SK-N-MC (cell line): ENCODE measurements at places on chromosomes 12 and 14.

DNA sequence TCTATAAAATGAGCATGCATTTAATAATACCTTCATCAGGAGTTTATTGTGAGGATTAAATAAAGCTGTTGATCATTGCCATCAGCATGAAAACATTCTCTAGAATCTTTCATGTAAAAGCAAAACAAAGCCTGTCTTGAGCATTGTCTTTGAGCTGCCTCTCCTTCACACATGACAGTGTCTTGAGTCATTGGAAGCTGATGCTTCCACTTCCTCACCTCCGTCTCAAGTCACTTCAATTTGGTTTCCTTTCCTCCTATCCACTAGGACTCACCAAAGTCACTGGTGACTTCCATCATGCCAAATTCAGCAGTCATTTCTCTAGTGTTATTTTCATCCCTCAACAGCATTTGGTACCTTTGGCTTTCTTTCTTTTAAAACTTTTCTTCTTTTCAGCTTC, 31.6 kb upstream of the MYBPC1 start:
- DNase-seq = no peak

DNA sequence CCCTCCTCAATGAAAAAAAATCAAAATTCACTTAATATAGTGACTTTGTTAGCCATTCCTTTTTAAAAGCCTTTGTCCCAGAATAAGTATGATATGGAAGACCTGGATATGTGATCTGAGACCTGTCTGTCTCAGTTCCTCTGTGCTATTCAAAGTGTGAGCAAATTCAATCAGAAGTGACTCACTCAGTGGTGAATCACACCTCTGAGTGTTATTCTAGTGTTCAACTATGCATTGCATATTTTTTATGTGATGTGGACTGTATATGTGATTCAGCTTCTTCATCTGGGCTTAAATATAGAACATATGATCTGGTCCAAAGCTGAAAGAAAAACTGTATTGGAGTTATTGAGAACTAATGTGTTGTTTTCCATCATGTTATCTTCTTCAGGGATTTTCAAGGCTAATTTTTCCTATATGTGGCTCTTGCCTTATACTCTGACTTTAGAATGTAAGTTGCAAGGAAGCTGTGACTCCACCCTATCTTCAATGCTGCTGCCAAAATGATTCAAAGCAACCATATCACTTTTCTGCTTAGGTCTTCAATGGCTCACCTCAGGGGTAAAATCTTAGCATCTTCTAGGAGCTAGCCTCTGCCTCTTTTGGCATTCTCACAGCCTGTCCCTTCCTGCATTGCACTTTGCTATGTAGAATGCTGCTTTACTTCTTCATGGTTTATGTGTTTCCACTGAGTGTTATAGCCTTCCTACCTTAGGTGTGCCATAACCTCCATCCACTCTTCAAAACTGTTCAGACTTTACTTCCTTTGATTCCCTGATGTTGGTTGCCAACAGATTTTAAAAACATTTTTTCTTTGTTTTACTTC, 169.8 kb downstream of the OTOGL start:
- no peak for DNase-seq

DNA sequence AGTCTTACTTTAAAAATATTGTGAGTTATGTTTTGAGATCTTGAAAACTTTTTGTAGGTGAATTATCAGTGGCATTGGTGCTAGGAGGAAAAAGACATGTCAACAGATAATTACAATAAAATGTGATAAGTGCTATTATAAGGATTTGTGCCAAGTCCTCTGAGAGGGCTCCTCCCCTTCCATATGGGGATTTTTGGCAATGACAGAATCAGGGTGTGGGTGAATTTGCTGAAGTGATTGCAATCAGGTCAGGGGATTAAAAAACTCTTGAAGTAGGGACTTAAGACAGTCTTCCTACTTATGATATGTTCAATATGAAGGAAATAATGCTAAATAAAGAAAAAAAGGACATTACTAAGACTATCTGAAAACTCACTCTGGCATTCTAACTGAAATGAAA, 122.5 kb downstream of the SLC15A5 start:
- DNase-seq = no peak

GRCh38 chr12:9363145-9363544, 154.9 kb upstream of the PZP start:
- DNase-seq = no peak

DNA sequence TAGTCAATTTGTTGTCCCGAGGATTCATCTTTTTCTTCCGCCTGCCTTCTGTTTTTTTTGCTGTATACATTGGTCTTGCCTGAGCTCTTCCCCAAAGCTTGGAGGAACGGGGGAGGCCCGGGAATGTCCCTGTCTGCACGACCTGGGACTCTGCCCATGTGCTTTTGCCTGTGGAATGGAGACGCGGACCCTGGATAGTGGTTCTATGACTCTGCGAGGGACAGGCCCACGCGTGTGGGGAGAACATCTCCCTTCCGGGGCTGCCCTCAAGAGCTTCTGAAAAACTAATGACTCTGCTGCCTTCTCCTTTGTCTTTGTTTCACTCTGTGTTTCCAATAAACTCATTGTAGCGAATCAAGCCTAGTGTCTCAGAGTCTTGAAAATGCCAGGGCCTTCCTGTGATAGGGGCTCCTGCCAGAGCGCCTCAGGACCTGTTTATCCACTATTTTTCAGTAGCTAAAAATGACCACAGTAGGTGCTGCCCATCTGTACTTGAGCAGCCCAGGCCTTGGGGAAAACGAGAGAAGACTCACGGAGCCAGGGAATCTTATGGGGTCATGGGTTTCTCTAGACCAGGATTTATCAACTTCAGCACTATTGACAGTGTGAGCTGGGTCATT, 12.3 kb downstream of the KRT83 start:
- DNase-seq = no peak

GRCh38 chr14:75361751-75362433, 65.9 kb upstream of the JDP2 start:
- no peak for DNase-seq

- no peak for DNase-seq
These were observed 493.5 kb upstream of the RGS6 start for GRCh38 chr14:71438684-71439083.

DNA sequence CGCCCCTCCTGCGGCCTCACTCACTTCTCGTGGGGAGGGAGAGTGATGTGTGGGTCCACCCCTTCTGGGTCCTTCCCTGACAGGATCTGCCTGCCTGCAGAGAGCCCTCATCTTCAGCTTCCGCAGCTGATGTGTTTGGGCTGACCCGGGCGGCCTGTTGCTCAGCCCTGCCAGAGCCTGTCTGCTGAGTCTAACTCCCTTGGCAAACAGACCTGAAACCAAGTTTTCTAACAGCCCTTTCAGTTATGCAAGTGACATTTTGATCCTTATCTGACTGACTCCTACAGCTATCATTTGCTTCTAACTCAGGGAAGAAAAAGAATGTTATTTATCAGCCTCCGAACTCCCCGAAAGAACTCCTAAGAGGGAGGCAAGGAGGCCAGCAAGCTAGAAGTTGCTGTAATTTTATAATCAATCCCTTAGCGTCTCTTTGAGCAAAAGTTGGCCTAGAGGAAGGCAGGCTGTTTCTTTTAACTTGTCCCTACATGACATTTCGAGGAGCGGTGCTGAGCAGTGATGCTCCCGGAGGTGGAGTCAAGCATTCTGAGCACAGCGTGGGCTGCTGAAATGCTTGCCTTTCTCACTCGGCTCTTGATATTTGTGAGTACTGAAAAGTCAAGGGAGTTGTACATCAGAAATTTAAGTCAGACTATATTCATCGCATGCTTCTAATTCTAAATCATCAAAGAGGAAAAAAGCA, 31.5 kb upstream of the CACNA2D4 start:
- DNase-seq = no peak

GRCh38 chr12:108839890-108840230, 17.5 kb downstream of the SSH1 start:
- DNase-seq = no peak

DNA sequence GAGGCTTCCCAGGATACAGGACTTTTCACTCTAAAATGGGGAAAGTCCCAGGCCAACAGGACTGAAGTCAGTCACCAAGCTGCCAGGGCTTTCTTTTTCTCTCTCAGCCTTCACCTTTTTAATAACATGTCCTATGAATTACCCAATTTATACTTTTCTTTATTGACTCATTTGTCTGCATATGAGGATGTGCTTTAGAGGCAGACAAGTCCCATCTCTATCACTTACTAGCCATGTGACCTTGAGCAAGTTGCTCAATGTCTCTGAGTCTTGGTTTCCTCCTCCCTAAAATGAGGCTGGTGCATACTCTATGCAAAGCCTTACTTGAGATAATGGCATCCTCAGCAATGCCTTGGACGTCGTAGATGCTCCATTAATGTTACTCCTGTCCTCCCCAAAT, 98.1 kb upstream of the TMPO start:
- no peak for DNase-seq

DNA sequence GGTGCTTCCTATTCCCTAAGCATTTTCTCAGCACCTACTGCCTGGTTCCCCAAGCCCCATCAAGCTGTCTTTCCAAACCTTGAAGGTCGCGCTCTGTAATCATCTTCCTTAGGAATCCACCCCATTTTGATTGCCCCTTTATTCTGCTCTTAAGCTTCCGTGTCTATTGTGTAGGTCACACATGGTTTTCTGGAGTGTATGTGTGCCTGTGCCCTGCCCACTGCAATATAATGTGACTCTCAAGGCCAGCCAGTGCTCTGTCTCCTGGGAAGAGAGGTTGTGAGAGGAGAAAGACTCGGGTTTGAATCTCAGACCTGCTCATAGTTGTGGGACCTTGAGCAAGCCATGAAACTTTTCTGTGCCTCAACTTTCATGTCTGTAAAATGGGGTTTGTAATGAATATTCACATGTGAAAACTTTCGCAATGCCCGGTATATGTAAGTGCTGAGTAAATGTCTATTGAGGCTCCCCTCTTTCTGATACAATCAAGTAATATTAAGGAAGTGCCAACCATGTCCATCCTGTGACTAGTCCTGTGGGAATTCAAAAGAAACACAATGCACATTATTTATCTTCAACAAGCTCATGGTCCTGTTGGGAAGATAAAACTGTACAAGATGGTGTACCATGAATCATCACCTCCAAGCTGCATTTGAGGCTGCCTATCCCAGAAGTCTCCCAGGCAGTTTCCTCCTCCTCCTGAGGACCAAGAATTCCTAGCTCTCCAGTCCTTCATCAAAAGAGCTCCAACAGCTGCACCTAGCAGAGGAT, 774 bp upstream of the KRT75 start:
- DNase-seq = no peak

DNA sequence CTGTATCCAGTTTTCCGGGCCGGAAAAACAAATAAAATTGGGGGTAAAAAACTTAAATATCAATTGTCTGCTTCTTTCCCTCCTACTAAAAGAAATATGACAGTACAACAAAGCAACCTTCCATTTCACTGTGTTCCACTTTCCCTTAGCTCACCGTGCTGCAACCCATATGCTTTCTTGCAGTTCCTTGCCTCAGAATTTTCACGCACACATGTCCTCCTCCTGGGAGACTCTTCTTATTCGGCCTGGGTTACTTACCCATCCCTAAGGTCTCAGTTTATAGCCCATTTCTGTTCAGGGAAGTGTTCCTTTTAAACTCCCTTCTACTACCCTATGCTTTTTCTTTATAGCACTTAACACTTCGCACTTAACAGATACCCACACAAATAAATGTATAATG, 4.5 kb upstream of the MAGOHB start:
- no peak for DNase-seq

- DNase-seq = no peak
These were observed 22.1 kb upstream of the E2F7 start for GRCh38 chr12:77087427-77087826.

DNA sequence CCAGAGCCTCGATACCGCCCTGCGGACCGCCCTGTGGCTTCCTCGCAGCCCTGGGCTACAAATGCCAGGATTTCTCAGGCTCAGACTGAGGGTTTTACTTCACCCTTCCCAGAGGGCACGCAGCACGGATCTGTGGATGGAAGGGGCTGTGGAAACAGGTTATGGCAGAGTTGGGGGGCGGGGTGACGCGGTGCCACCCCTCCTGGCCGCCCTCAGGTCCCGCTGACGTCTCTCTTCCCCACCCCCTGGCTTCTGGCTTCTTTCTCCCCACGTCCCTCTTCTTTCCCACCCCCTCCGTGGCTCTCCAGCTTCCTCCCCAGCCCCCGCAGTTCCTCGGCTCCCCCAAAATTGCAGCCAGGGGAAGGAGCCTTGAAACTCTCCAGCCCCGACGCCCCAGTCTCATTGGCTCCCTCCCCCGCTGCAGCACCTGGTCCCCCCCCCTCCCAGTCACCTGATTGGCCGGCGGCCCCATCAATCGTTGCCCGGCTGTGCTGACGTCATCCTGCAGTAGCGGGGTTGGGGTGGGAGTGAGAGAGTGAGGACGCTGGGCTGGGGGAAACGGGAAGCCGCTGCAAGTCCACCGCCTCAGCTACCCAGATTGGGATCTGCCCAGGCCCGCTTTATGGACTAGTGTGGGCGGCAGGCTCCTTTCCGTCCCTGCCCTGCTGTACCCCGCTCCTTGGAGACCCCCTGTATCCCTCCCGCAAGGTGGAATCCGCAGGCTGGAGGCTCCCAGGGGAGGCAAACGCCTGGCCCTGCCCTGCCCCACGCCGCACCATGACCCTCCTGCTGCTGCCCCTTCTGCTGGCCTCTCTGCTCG, at the start of gene CLSTN3:
Gene CLSTN3, plus strand, starts transcription at position 500 of the 820 bp plus-strand sequence. Its CDS starts 278 bp downstream, at position 778.
- no peak for DNase-seq

GRCh38 chr12:65929641-65930040, 105.4 kb downstream of the HMGA2 start:
- no peak for DNase-seq

- no peak for DNase-seq
These were observed 28.6 kb upstream of the CACNA2D4 start for GRCh38 chr12:1947081-1947480.

GRCh38 chr12:57489157-57489641, 1.3 kb downstream of the MARS1 start:
- no peak for DNase-seq

DNA sequence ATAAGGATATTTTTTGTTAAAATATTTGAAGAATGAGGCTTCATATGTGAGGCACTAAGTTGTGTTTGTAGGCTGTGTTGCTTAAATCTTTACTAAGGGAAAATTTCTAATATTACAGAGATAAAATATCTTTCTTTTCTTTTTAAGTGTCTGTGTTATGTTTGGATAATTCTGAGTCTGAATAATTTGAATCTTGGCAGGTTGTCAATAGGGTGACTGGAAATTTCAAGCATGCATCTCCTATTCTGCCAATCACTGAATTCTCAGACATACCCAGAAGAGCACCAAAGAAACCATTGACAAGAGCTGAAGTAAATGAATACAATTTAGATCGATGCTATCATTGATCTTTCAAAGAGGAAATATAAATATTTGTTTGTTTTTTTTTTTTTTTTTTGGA, 29.4 kb downstream of the TMPO start:
- no peak for DNase-seq

DNA sequence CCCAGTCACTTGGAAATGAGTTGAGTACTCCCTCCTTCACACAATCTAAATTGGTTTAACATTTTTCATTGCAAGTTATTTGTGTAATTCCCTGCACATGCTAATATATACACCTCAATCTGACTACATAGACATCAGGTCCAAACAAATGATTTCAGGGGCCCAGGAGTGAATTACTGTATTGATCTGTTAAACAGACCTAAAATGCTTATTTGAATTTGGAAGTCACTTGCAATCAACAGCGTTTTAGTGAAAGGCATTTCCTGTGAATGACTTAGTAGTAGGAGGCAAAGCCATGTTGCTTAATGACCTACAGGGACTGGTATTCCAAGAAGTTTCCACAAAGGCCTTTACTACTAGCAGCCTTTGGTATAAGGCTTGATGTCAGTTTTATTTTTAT, 22.6 kb upstream of the SLC15A5 start:
- no peak for DNase-seq
